ENCODE measurements at places on chromosomes 13 and 19. TPM values are rescaled to one million over a fixed set of nuclear protein-coding genes. Genes with fewer than 3 reads are reported as not detected.

Gene ZNF557
- 3.2 TPM for total RNA-seq

Gene ELANE
- total RNA-seq, result 1.5 TPM

Gene F10
- total RNA-seq, result 7.1 TPM

Gene IGSF23
- total RNA-seq, result not detected

Gene PLD3
- total RNA-seq, result 161 TPM

Gene PVR
- 40.7 TPM for total RNA-seq

Gene S1PR5
- total RNA-seq, result not detected

Gene ENOX1
- total RNA-seq, result 6.8 TPM

Gene CPB2
- not detected for total RNA-seq

Gene SERTM1
- total RNA-seq, result 3.1 TPM

Gene IGFL3
- total RNA-seq, result not detected

Gene SYNGR4
- not detected for total RNA-seq

Gene CYP2A6
- not detected for total RNA-seq

Gene GTF3A
- total RNA-seq, result 227 TPM

Gene PRKCSH
- 139 TPM for total RNA-seq

Gene C19orf44
- total RNA-seq, result 4.3 TPM

Gene CEACAM4
- total RNA-seq, result 0.52 TPM

Gene CABP5
- total RNA-seq, result not detected

All from left ventricle myocardium superior (tissue), 1 donor.